GM12865 (cell line): ENCODE measurements at places on chromosomes 7 and 10.

- peak; percentile 6 for DNase-seq
Measured at GRCh38 chr7:132656846-132657776, 80.8 kb upstream of the PLXNA4 start.

DNA sequence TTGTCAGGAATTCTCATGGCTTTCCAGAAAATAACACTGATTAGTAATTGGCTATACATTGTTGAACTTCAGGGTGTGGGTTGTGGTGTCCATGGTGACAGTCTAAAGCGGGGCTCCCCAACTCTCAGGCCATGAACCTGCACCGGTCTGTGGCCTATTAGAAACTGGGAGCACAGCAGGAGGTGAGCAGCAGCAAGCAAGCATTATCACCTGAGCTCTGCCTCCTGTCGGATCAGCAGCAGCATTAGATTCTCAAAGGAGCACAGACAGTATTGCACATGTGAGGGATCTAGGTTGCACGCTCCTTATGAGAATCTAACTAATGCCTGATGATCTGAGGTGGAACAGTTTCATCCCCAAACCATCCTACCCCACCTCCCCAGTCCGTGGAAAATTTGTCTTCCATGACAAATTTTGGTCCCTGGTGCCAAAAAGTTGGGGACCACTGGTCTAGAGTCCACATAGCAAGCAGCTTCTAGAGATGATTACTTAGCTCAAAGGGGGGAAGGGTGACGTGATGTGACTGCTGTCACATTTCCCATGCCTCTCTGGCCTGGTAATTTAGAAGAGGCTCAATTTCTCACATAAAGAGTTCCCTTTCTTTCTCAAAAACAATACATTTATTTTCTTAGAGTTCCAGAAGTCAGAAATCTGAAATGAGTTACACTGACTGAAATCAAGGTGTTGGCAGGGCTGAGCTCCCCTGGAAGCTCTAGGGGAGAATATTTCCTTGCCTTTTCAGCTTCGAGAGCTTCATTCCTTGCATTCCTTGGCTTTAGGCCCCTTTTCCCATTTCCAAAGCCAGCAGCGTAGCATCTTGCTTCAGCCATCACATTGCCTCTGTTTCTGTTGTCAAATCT lies 17.6 kb upstream of the FAM221A start:
- DNase-seq: no peak

- no peak for DNase-seq
Measured at GRCh38 chr7:31957090-31957720, 113.0 kb downstream of the PDE1C start.

DNA sequence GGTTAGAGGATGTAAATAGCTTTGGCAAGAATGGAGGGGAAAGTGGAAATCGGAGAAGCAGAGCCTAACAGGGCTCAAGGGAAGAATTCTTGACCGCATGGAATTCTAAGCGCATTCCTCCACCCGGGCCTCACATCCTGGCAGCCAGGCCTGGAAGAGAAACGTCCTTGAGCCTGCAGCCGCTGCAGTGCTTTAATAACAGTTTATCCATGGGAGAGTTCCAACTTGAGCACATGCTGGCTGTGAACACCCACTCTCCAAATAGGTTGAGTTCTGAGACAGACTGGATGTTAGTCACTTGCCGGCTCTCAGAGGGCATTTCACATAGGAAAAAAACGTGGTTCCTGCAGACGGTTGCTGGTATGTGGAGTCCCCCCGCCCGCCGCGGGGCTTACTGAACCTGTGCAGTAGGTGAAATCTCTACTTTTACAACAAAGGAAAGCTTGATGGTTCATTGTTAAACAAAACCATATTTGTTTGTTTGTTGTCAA lies 61.4 kb upstream of the STEAP1B start:
- DNase-seq: no peak

- peak; percentile 34 for DNase-seq
Measured at GRCh38 chr10:124175701-124176348, 82.4 kb upstream of the CHST15 start.

- peak; percentile 24 for DNase-seq
Measured at GRCh38 chr7:94605031-94605430, 50.9 kb downstream of the SGCE start.

DNA sequence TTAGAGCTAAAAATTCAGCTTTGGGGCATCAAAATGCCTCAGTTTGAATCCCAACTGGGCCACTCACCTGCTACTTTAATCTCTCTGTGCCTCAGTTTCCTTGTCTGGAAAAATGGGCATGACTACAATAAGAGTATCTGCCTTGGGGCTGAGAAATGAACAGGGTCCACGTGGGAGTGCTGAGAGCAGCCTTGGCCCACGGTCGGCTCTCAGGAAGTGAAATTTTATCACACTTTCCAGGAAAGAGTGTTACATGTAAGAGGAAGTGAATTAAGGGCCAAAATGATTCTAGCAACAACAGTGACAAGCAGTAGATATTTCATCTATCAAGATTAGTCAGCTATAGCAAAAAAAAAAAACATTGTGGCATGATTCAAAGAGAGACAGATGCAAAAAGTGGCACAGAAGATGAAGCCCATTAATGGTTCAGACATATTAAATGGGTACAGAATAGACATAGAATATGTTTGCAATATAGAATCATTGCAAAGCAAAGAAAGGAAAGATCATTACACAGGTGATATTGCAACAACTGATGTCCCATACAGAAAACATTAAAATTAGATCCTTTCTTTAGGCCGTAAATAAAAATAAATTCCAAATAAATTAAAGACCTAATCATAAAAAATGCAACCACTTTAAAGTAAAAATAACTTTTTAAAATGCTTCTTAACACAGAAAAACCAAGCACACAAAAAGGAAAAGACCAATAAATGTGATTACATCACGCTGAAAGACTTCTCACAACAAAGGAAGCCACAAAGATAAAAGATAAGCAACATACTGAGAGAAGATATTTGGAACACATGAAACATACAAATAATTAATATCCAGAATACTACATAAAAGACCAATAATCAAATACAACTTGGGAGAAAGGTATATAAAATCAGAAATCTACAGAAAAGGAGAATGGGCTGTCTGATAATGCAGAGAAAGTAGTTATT lies 4.3 kb downstream of the TMEM273 start:
- peak; percentile 48 for DNase-seq

- no peak for DNase-seq
Measured at GRCh38 chr10:47349941-47350371, 1.8 kb downstream of the RBP3 start.

DNA sequence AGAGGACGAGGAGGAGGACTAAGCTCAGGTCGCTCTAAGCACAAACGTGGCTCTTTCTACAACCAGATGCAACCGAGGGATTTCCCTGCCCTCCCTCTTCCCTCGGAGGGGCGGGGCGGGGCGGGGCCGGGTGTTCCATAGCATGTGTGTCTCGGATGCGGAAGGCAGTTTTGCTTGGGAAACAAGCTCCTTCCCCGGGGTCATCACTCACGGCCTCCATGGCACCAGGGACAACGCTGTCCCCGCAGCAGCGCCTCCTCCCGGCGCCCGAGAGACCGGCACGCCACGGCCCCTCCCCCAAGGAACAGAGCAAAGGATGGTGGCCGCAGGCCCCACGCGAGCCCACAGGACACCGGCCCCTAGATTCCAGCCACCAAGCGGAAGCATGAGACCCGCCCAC lies 110.5 kb downstream of the PAXIP1 start:
- no peak for DNase-seq
